ENCODE measurements at places on chromosomes 3 and 15. TPM values are rescaled to one million over a fixed set of nuclear protein-coding genes. Genes with fewer than 3 reads are reported as not detected.

DNA sequence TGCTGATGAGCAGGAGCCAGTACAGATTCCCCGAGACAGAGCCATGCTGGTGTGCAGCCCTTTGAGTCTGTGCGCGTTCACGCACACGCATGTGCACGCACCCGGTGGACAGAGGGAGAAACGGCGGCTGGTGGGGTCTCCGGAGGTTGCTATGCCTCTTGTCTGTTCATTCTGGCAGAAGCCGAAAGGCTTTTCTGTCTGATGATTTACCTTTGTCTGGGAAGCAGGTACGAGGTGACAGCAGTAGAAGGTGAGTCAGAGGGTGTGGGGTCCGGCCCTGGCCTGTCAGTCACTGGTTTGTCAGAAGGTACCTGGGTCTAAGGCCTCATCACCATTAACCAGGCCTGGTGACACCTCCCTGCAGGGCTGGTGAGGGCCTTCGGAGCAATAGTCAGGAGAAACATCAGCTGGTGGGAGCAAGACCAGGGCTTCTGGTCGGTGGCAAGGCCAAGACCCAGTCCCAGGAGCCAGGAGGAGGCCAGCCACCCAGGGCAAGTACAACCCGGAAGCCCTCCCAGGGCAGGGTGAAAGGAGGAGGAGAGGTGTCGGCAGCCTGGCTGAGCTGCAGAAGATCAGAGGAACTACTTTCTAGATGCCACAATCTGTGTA, 7.5 kb downstream of the PCSK6 start:
- H3K27ac ChIP-seq: no peak overlapping the region
- no peaks in the 10 kb centered on the region for H3K36me3 ChIP-seq
- H3K27me3 ChIP-seq: no peaks in the 10 kb centered on the region
- H3K4me3 ChIP-seq: no peak overlapping the region
- H3K4me1 ChIP-seq: no peaks in the 10 kb centered on the region
- DNase-seq: no peak

NGLY1 gene
- 16.3 TPM for total RNA-seq

ACKR2 gene
- total RNA-seq: 24.5 TPM

DNA sequence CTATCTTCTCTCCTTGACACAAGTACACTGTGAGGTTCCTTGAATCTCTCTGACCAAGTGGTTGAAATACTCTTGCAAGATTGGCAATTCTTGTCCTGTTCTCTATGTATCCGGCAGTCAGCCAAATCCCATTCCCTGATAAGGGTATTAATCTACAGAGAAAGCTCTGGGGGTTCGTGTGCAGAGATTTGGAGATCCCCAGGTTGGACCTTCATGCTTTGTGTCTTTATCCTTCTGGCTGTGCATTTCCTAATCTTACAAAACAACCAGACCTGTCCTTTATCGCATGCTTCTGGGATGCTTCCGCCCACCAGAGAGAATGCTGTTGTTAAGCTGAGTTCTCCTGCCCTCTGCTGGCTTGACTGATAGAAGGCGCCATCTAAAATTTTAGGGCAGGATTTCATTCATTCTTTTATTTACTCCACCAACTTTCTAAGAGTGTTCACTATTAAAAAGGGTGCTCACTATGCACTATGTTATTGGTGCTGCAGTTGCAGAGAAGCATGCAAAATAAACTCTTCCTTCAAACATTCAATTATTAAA, 8.6 kb upstream of the SST start:
- no peak for DNase-seq
- no peaks in the 10 kb centered on the region for H3K27me3 ChIP-seq
- no peak overlapping the region for H3K4me3 ChIP-seq
- no peaks in the 10 kb centered on the region for H3K36me3 ChIP-seq
- no peaks in the 10 kb centered on the region for H3K4me1 ChIP-seq
- H3K27ac ChIP-seq: no peak overlapping the region

DPPA2 gene
- total RNA-seq: not detected

- DNase-seq: no peak
- no peak overlapping the region for H3K27ac ChIP-seq
- no peaks in the 10 kb centered on the region for H3K4me1 ChIP-seq
- no peak overlapping the region for H3K4me3 ChIP-seq
Measured at GRCh38 chr3:89612027-89612426, 504.6 kb downstream of the EPHA3 start.

DNA sequence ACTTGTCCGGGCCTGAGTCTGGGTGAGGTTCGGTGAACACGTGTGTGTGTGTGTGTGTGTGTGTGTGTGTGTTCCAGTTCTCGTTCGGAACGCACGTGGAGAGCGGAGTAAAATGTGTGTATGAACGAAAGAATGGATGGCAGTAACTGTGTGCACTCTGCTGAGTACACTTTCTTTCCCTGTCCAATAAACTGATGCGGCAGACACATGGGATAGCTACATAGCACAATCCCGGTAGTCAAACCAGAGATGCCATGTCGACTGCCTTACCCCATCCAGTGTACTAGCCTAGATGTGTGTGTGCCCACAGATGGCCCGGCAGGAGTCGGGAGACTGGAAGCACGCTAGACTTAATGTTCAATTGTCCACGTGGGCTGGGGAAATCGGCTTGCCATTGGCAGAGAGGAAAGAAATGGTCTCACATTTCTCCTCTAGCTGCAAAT, 507 bp upstream of the GOLIM4 start:
- H3K27me3 ChIP-seq: no peaks in the 10 kb centered on the region
- H3K27ac ChIP-seq: peak overlapping the region; percentile 93
- no peaks in the 10 kb centered on the region for H3K36me3 ChIP-seq
- peak overlapping the region; percentile 71 for H3K4me3 ChIP-seq
- peaks cover 18% of the 10 kb centered on the region for H3K4me1 ChIP-seq
- DNase-seq: peak; percentile 81

DNA sequence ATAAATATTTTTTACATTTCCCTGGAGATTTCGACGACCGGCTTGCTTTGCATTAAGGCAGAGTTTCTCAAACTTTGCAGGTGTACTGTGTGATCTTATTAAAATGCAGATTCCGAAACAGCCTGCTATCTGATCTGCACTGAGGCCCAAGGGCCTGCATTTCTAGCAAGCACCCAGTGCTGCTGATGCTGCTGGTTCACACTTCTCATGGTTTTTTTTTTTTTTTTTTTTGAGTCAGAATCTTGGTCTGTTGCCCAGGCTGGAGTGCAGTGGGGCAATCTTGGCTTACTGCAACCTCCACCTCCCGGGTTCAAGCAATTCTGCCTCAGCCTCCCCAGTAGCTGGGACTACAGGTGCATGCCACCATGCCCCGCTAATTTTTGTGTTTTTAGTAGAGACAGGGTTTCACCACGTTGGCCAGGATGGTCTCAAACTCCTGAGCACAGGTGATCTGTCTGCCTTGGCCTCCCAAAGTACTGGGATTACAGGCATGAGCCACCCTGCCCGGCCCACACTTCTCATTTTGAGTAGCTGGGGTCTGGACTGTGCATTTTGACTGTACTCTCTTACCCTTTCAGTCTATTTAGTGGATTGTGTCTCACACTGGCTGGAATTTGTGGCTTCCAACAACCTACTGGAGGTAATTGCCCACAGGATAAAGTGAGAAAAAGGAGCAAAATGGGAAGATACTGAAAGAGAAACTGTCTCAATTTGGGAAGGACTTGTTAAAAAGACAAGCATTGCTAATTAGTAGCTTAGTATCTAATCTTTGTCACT, 94.1 kb downstream of the ITPR1 start:
- no peaks in the 10 kb centered on the region for H3K36me3 ChIP-seq
- H3K27me3 ChIP-seq: no peaks in the 10 kb centered on the region
- no peak overlapping the region for H3K4me3 ChIP-seq
- DNase-seq: no peak

DNA sequence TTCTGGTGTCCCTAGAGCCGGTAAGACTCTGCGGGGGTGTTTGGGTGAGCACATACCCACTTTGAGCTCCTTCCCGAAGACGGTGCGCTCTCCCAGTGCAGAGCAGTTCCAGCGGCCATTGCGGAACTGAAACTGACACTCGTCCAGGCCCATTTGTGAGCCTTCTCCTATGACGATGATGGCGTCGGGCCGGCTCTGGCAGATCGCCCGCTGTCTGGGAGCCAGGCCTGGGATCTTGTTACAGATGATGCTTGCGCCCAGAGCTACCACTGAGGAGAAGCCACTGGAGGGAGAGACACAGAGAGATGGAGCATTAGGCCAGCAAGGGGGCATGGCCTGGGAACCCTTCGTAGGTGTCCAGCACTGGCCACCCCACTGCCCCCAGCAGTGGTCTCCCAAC, 5.0 kb downstream of the WNT7A start:
- H3K27me3 ChIP-seq: peaks cover 11% of the 10 kb centered on the region
- no peak for DNase-seq
- H3K4me1 ChIP-seq: peaks cover 5% of the 10 kb centered on the region

GOLGA8T gene
- 1.4 TPM for total RNA-seq

SLC28A2 gene
- total RNA-seq: not detected

- H3K4me1 ChIP-seq: no peaks in the 10 kb centered on the region
- no peaks in the 10 kb centered on the region for H3K27me3 ChIP-seq
- H3K36me3 ChIP-seq: peaks cover 48% of the 10 kb centered on the region
- no peak overlapping the region for H3K4me3 ChIP-seq
Measured at GRCh38 chr3:197675563-197675860, 61.2 kb downstream of the RUBCN start.

- H3K36me3 ChIP-seq: no peaks in the 10 kb centered on the region
- no peak overlapping the region for H3K27ac ChIP-seq
- DNase-seq: no peak
Measured at GRCh38 chr3:62084558-62084957, 288.8 kb downstream of the FEZF2 start.

- no peaks in the 10 kb centered on the region for H3K36me3 ChIP-seq
- no peak overlapping the region for H3K4me3 ChIP-seq
- H3K27ac ChIP-seq: no peak overlapping the region
- H3K27me3 ChIP-seq: no peaks in the 10 kb centered on the region
- H3K4me1 ChIP-seq: no peaks in the 10 kb centered on the region
- no peak for DNase-seq
Measured at GRCh38 chr15:26598704-26599103, 174.2 kb downstream of the GABRB3 start.

- H3K27ac ChIP-seq: no peak overlapping the region
- H3K4me3 ChIP-seq: no peak overlapping the region
- DNase-seq: no peak
- H3K4me1 ChIP-seq: no peaks in the 10 kb centered on the region
Measured at GRCh38 chr15:32792436-32792835, 74.6 kb downstream of the GREM1 start.

DNA sequence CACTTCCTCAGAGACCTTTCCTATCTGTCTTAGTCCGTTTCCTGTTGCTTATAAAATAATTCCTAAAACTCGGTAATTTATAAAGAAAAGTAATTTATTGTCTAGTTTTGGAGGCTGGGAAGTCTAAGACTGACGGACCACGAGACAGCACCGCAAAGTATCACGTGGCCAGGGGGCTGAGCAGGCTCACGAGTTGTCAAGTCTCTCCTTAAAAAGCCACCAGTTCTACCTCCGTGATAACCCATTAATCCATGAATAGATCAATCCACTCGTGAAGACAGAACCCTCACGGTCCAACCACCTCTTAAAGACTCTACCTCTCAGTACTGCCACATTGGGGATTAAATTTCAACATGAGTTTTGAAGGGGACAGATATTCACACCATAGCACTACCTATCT, 821 bp downstream of the LINS1 start:
- no peaks in the 10 kb centered on the region for H3K36me3 ChIP-seq
- H3K27me3 ChIP-seq: no peaks in the 10 kb centered on the region
- no peak for DNase-seq
- peak overlapping the region; percentile 66 for H3K4me3 ChIP-seq
- no peak overlapping the region for H3K27ac ChIP-seq

DNA sequence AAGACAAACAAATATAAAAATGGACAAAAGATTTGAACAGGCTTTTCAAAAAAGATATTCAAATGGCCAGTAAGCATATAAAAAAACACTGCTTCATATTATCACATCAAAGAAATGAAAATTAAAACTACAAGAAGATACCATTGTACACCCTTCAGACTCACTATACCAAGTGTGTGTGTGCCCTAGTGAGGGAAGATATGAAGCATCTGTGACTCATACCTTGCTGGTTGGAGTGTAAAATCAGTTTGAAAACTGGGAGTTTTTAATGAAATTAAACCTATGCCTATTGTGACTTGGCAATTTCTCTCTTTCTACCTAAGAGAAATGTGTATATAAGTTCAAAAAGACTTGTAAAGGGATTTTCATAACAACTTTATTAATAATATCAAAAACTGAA, 23.5 kb upstream of the SLC15A2 start:
- H3K4me1 ChIP-seq: no peaks in the 10 kb centered on the region
- DNase-seq: no peak
- H3K36me3 ChIP-seq: no peaks in the 10 kb centered on the region
- H3K27me3 ChIP-seq: no peaks in the 10 kb centered on the region
- H3K27ac ChIP-seq: no peak overlapping the region

ELL3 gene
- total RNA-seq: 39.5 TPM

IL17RC gene
- 82.5 TPM for total RNA-seq

DNA sequence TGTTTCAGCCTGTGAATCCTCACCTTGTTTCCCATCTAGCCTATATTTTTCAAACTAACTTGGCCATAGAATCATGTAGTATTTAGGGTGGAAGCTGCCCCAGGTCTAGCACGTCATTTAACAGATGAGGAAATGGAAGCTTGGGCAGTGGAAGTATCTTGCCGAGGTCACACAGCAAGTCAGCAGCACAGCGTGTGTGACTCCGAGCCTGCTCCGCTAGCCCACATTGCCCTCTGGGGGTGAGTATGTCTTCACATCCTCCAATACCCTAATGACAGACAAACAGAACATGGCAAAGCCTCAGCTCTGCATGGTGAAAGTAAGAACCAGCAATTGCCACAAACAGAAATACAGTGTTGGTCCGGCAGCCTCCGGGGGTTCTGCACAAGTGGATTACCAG, 2.2 kb upstream of the CCR5 start:
- H3K36me3 ChIP-seq: no peaks in the 10 kb centered on the region
- DNase-seq: peak; percentile 34
- no peaks in the 10 kb centered on the region for H3K27me3 ChIP-seq
- no peaks in the 10 kb centered on the region for H3K4me1 ChIP-seq
- no peak overlapping the region for H3K4me3 ChIP-seq
- H3K27ac ChIP-seq: no peak overlapping the region

CRABP1 gene
- total RNA-seq: not detected

PIF1 gene
- not detected for total RNA-seq

DNA sequence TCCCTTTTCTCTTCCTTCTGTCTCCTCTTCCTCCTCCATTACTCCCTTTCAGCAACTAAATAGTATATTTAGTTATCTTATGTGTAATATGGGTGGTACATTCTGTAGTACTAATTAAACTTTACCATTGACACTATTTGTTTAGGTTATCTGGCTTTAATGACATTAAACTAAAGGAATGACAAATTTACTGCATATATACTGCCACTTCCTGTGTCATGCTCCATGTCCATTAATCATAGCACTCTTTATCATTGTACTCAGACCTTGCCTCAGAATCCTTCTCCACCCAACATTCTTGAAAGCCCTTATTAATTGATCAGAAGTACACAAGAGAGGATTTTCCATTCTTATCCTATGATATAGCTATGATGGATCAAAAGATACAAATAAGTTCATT, 244.2 kb downstream of the NAALADL2 start:
- DNase-seq: no peak
- H3K36me3 ChIP-seq: no peaks in the 10 kb centered on the region
- no peaks in the 10 kb centered on the region for H3K4me1 ChIP-seq
- H3K27me3 ChIP-seq: no peaks in the 10 kb centered on the region
- H3K4me3 ChIP-seq: no peak overlapping the region
